ENCODE measurements at places on chromosomes 13 and 19. TPM values are rescaled to one million over a fixed set of nuclear protein-coding genes. Genes with fewer than 3 reads are reported as not detected.

DNA sequence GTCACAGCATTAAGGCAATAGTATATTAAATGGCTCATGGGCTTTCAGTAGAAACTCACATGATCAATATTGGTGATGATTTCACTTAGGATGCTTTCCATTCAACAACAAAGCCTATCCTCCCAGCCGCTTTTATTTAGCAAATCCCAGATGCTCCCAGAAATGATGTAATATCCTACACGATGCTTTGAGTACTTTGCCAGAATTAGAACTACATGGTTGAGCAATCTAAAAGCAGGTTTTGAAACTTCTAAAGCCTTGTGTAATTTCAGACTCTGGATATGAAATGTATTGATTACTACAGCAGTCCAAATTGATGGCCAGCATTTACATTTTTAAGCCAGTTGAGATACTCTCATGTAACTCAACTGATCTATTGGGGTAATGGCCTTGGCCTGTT, 13.6 kb downstream of the DLEU7 start:
- DNase-seq: peak; percentile 21
- no peak overlapping the region for H3K27ac ChIP-seq
- no peaks in the 10 kb centered on the region for H3K27me3 ChIP-seq
- H3K4me3 ChIP-seq: no peak overlapping the region

- no peak for DNase-seq
- no peak overlapping the region for H3K4me3 ChIP-seq
- no peaks in the 10 kb centered on the region for H3K36me3 ChIP-seq
These were observed 2.8 kb downstream of the WTIP start for GRCh38 chr19:34484328-34484727.

- no peaks in the 10 kb centered on the region for H3K27me3 ChIP-seq
- DNase-seq: no peak
- H3K4me3 ChIP-seq: no peak overlapping the region
- no peak overlapping the region for H3K27ac ChIP-seq
- no peaks in the 10 kb centered on the region for H3K36me3 ChIP-seq
- H3K4me1 ChIP-seq: no peaks in the 10 kb centered on the region
These were observed 62.8 kb upstream of the PCDH9 start for GRCh38 chr13:67292886-67293285.

- no peak for DNase-seq
- H3K27ac ChIP-seq: no peak overlapping the region
- H3K36me3 ChIP-seq: no peaks in the 10 kb centered on the region
These were observed 543.1 kb upstream of the SLITRK5 start for GRCh38 chr13:87128036-87128435.

SIGLECL1 gene
- total RNA-seq: not detected

PEG3 gene
- 6.3 TPM for total RNA-seq

DNA sequence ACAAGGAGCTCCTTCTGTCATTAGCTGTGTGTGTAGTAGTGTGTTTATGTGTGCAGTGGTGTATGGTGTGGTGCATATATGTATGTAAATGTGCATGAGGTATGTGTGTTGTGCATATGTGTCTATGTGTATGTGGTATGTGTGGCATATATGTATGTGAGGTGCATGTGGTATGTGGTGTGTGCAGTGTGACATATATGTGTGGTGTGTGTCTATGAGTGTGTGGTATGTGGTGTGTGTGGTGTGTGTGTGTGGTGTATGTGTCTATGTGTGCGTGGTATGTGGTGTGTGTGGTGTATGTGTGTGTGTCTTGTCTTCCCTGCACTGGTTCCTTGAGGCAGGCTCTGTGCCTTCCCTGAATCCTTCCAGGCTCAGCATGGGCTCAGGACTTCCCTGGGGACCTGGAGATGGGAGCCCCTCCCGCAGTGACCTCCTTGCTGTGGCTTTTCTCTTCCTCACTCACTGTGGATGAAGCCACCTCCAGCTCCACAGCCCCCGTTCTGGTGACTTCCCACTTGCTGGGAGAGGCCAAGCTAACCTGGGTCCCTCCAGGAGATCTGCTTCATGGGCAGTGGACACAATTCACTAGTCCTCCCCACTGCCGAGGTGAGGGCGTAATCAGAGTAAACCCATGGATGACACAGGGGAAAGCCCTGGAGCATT, 64.2 kb downstream of the CCDC70 start:
- DNase-seq: no peak
- no peak overlapping the region for H3K27ac ChIP-seq
- H3K4me3 ChIP-seq: no peak overlapping the region
- H3K27me3 ChIP-seq: no peaks in the 10 kb centered on the region

VAV1 gene
- total RNA-seq: 51.3 TPM

DNA sequence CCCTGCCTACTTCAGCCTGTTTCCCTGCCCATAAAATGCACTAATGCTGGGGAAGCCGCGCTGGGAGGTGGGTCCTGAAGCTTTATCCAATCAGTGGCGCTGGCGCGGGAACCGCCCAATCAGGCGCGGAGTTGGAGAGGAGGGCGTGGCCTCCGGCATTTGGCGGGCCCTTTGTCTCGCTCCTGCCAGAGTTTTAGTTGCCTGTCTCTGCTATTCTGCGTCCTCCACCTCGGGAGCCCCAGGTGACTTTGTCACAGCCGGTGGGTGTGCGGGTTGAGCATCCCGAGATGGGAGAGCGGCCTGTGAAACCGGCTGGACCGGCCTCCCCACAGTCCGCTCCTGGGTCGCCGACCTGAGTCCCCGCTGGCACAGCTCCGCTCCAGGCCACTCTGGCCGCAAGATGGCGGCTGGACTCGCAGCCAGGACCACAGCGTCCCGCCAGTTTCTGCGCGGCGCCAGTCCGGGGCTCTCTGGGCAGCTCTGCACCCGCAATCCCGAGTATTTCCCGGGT, 30.7 kb upstream of the ZNF429 start:
- H3K4me3 ChIP-seq: peak overlapping the region; percentile 52
- H3K4me1 ChIP-seq: peaks cover 5% of the 10 kb centered on the region
- H3K27ac ChIP-seq: no peak overlapping the region
- H3K36me3 ChIP-seq: no peaks in the 10 kb centered on the region

- DNase-seq: no peak
These were observed 21.8 kb downstream of the ALOX5AP start for GRCh38 chr13:30757026-30757742.

CYP2F1 gene
- not detected for total RNA-seq

DNA sequence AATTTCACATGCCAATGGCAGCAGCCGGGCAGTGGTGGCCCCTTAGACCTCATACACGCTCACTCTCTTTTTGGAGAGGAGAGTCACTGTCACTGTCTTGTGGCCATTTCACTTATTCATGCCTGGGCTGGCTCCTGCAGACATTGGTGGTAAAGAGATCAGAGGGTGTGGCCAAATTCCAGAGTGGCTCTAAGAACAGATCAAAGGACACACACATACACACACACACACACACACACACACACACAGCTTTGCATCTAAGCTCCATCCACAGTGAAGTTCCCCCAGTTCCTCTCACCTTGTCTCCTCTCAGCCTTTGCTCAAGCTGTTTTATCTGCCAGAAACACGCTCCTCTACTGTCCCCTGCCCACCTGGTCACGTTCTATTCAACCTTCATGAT, 46.5 kb upstream of the KPNA3 start:
- DNase-seq: no peak
- no peak overlapping the region for H3K27ac ChIP-seq
- no peaks in the 10 kb centered on the region for H3K36me3 ChIP-seq
- H3K4me1 ChIP-seq: no peaks in the 10 kb centered on the region
- no peaks in the 10 kb centered on the region for H3K27me3 ChIP-seq
- H3K4me3 ChIP-seq: no peak overlapping the region

GARRE1 gene
- 26.7 TPM for total RNA-seq

SIGLEC14 gene
- 13.4 TPM for total RNA-seq

GRCh38 chr13:114021464-114022308, 47.8 kb upstream of the C13orf46 start:
- no peaks in the 10 kb centered on the region for H3K27me3 ChIP-seq
- no peak overlapping the region for H3K27ac ChIP-seq
- no peak overlapping the region for H3K4me3 ChIP-seq
- no peaks in the 10 kb centered on the region for H3K36me3 ChIP-seq

CLDND2 gene
- 1.4 TPM for total RNA-seq

CCDC8 gene
- 15.5 TPM for total RNA-seq

DNA sequence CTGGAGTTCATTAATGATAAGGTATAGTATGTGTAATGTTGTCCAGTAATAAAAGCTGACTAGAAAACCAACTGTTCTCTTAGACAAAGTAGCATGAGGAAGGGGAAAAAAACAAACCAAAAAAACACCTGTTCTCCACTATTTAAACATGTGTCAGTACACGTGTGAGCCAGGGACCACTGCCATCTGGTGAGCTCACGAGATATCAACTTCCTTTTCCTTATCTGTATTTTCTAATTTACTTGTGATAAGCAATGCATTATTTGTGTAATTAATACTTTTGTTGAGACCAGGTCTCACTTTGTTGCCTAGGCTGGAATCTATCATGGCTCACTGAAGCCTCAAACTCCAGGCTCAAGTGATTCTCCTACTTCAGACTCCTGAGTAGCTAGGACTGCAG, 4.3 kb upstream of the SIX5 start:
- no peaks in the 10 kb centered on the region for H3K36me3 ChIP-seq
- no peak overlapping the region for H3K4me3 ChIP-seq
- peaks cover 92% of the 10 kb centered on the region for H3K27me3 ChIP-seq

GRCh38 chr13:71659404-71659803, 207.6 kb downstream of the DACH1 start:
- DNase-seq: no peak
- no peak overlapping the region for H3K4me3 ChIP-seq
- H3K27me3 ChIP-seq: no peaks in the 10 kb centered on the region
- no peaks in the 10 kb centered on the region for H3K4me1 ChIP-seq
- H3K27ac ChIP-seq: no peak overlapping the region

- H3K4me1 ChIP-seq: no peaks in the 10 kb centered on the region
- H3K27ac ChIP-seq: no peak overlapping the region
- no peak for DNase-seq
- no peak overlapping the region for H3K4me3 ChIP-seq
- H3K36me3 ChIP-seq: peaks cover 66% of the 10 kb centered on the region
These were observed 20.0 kb downstream of the XRCC1 start for GRCh38 chr19:43555185-43555770.

GRCh38 chr13:44648392-44649103, 72.4 kb upstream of the TSC22D1 start:
- no peaks in the 10 kb centered on the region for H3K36me3 ChIP-seq
- no peak overlapping the region for H3K27ac ChIP-seq
- no peak overlapping the region for H3K4me3 ChIP-seq
- no peaks in the 10 kb centered on the region for H3K4me1 ChIP-seq
- no peaks in the 10 kb centered on the region for H3K27me3 ChIP-seq

FOSB gene
- total RNA-seq: 20.4 TPM

PRR36 gene
- total RNA-seq: 1.2 TPM

GRCh38 chr19:5957170-5957569, 20.8 kb downstream of the RANBP3 start:
- H3K4me1 ChIP-seq: peaks cover 88% of the 10 kb centered on the region
- DNase-seq: no peak
- no peak overlapping the region for H3K4me3 ChIP-seq

DNA sequence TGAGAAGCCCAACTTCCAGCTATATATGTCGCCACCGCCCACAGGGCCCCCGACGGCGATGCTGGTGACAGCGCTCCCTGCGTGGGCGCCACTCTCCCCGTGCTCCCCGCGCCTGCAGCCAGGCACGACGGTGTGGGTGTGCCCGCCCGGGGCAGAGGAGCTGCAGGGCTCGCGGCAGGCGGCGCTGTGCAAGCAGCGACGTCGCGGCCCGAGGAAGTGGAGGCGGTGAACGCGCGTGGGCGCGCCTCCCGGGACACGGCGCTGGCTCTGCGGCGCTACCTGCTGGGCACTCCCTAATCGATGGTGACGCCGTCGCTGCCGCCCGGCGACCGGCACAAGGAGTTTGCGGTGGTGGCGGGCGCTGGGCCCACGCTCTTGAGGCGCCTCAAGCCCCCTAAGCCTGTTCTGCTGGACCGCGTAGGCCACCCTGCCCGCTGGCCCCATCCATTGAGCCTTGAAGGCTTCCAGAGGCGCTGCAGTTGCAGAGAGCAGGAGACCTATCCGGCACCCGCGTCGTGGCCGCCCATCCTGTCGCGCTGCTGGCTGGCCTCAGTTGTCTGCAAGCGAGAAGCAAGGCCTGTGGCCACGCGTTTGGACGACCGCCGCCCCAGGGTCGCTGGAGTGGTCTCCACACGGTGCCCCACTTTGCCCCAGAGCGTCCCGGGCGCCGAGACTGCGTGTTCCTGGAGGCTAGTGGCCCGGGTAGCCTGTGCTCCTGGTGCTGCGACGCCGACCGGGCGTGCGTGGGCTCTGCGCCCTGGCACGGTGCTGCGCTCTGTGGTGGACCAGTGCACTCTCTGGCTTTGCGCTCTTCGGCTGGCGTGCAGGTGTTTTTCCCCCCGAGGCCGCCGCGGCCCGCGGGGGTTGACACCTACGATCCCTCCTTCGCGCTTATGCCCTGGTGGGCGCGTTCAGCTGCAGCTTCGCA, 23.1 kb downstream of the LRFN3 start:
- peaks cover 17% of the 10 kb centered on the region for H3K27me3 ChIP-seq
- H3K36me3 ChIP-seq: no peaks in the 10 kb centered on the region
- DNase-seq: no peak
- no peak overlapping the region for H3K27ac ChIP-seq
- H3K4me1 ChIP-seq: no peaks in the 10 kb centered on the region

DNA sequence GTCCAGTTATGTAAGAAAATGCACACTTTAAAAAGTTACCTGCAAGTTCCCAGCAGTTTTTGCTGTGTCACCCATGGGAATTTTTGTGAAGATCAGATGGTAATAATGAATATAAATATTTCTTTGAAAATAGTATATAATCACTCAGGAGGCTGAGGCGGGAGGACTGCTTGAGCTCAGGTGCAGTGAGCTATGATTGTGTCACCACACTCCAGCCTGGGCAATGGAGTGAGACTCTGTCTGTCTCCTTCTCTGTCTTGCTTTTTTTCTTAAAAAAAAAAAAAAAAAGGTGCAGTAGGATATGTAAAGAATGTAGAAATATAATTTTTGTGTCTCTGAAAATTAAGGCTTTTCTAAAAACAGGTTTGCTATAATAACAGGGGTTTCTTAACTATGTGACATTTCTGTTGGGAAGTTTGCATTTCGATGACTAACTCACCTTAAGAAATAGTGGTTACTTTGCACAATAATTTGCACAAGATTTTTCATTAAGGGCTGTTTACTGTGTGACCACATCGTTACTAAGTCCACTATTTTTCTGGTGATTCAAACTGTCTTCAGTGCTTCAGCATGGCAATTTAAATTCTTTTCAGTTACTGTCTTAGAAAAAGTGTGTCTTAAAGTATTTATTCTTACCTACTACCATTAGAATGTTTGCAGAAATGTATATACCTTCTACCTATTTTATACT, 37.3 kb downstream of the DNAJC3 start:
- H3K4me1 ChIP-seq: peaks cover 46% of the 10 kb centered on the region
- H3K27me3 ChIP-seq: no peaks in the 10 kb centered on the region
- DNase-seq: no peak
- H3K36me3 ChIP-seq: no peaks in the 10 kb centered on the region

Data from left lung (tissue), 14 donors.